ENCODE measurements at places on chromosomes 16 and 17. TPM values are rescaled to one million over a fixed set of nuclear protein-coding genes. Genes with fewer than 3 reads are reported as not detected.

Gene HAS3
- 0.09 TPM for polyA plus RNA-seq

Gene ADAD2
- not detected for polyA plus RNA-seq

Gene GRB7
- polyA plus RNA-seq = not detected

Gene TEDC2
- polyA plus RNA-seq = 1.0 TPM

Gene PLXDC1
- not detected for polyA plus RNA-seq

Gene GNAO1
- polyA plus RNA-seq = 0.58 TPM

Gene ZNF207
- 141 TPM for polyA plus RNA-seq

Gene TEX19
- polyA plus RNA-seq = 0.36 TPM

Gene TAX1BP3
- polyA plus RNA-seq = 72.1 TPM

Gene CCL2
- not detected for polyA plus RNA-seq

Gene KRTAP1-1
- not detected for polyA plus RNA-seq

Gene ERBB2
- 0.79 TPM for polyA plus RNA-seq

Gene SULT1A1
- polyA plus RNA-seq = 8.2 TPM

Gene SAMD14
- 0.15 TPM for polyA plus RNA-seq

Gene SLC13A2
- not detected for polyA plus RNA-seq

Gene IRX5
- not detected for polyA plus RNA-seq

Gene C16orf86
- polyA plus RNA-seq = 8.2 TPM

Gene RHBDF1
- not detected for polyA plus RNA-seq

Gene CHAD
- 41.9 TPM for polyA plus RNA-seq

Gene CCL17
- not detected for polyA plus RNA-seq

Gene HOXB4
- polyA plus RNA-seq = 0.14 TPM

All from IgD-negative memory B cell (primary cell).